HT1080 (cell line): ENCODE measurements at places on chromosomes 3 and 15. TPM values are rescaled to one million over a fixed set of nuclear protein-coding genes. Genes with fewer than 3 reads are reported as not detected.

The SELENOS gene
- 46.2 and 50.7 TPM in 2 replicates for total RNA-seq

- peak; percentile 45 for DNase-seq
Measured at GRCh38 chr3:125240496-125240895, 27.9 kb upstream of the SLC12A8 start.

The RPS17 gene
- total RNA-seq: 3,352 and 4,043 TPM in 2 replicates

- no peak for DNase-seq
Measured at GRCh38 chr15:69973880-69974279, 123.8 kb downstream of the TLE3 start.

DNA sequence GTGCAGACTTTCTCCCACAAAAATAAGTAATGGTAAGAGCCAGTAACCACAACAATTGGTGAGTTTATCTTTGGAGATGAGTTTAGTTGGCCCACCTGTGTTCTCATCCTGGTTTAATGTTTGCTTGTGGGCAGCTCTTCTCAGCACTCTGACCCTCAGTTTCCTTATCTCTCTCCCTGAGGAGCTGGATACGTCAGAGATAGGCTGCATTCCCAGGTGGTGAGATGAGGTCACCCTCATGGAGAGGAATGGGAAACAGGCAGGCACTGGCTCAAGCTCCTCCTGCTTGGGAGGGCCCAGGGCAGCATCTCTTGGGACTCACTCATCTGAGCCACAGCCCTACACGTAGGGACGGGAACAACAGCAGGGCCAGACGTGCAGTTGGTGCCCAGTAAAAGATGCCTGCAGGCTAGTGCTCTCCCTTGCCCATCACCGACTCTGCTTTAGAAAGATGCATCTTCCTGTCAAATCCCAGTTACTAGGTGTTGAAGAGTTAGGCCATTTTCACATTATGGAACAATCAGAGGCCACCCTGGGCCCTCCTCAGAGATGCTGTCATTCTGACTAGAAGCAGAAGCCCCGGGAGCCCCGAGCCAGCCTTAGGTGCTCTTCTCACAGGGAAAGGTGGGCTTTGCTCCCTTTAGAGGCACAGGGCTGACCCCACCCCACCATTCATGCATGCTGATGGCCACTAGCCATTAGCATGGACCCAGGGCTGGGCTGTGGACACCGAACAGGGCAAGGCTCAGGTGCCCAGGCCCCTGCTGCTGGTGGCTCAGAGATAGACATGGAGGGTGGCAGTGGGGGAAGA is 59.7 kb downstream of the GRIP2 start:
- DNase-seq: no peak

- no peak for DNase-seq
Measured at GRCh38 chr3:122799322-122799721, 4.5 kb downstream of the SLC49A4 start.

The MCF2L2 gene
- 1.8 and 3.4 TPM in 2 replicates for total RNA-seq

GRCh38 chr3:25783661-25784512 is 644 bp upstream of the NGLY1 start:
- peak; percentile 51 for DNase-seq

- DNase-seq: peak; percentile 50
Measured at GRCh38 chr3:170222647-170223541, 670 bp downstream of the PRKCI start.

DNA sequence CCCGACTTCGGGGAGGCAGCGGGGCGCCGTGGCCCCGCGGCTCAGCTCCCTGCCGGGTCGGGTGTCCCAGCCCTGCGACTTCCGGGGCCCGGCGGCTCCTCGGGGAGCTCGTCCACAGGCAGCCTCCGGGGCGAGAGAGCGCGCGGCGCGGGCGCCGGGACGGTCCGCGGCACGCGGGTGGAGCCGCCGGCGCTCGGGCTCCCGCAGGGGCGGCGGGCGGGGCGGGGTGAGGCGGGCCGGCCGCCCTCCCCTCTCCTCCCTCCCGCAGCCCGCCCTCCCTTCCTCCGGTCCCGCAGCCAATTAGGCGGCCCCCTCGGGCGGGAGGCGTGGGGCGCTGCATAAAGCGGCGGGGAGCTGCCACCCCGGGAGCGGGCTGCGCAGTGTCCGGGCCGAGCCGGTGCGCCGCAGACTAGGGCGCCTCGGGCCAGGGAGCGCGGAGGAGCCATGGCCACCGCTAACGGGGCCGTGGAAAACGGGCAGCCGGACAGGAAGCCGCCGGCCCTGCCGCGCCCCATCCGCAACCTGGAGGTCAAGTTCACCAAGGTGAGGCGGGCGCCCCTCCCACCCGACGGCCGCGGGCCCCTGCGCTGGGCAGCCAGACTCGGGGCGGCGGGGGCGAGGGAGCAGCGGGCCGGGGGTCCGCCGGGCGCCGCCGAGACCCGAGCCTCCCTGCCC is at the start of gene ALDH1A3:
TSS of gene ALDH1A3 (plus strand) at position 368 of the 675 bp plus-strand sequence. CDS start at position 445, 77 bp downstream.
- no peak for DNase-seq

GRCh38 chr3:23805210-23805632 is 534 bp upstream of the UBE2E1 start:
- no peak for DNase-seq

DNA sequence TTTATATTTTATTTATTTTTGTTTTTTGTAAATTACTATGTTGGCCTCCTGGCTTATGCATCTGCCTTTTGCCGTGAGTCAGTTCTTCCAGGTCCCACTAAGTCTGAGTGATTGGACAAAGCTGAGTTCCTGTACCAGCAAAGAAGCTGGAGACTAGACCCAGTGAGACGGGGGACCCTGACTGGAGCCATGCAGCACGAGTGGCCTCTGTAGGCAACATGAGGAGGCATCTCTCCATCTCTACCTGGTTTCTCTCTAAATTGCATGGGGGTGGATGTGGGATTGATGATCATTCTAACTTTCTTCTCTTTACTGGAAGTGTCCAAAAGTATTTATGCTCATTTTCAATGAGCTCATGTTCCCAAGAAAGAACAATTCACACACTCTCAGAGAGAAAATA is 155.3 kb upstream of the MRPL3 start:
- peak; percentile 15 for DNase-seq

The DNAH12 gene
- 0.02 TPM in 1 of 2 replicates, not detected in the other for total RNA-seq

The GOLGA6D gene
- not detected in 2 replicates for total RNA-seq
